Cortex of kidney (tissue), 1 donor: ENCODE measurements at places on chromosomes 3 and 15.

- DNase-seq, result no peak
These were observed 83.8 kb upstream of the SUCLG2 start for GRCh38 chr3:67737906-67738865.

DNA sequence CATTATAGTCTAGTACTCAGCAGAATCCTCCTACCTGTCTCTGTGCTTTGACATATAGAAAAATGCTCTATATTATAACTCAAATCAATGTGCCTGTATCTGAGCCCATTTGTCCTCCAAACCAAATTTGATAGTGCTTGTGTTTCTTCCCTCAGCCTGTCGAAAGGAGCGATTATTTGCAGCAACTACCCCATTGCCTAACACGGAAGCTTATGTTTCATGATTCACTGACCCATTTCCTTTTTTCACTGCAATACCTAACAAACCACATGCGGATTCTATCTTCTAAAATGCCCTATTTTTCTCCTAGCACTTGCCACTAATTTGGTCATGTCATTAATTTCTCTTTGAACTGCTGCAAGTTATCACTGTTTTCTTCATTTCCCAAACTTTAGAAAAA is 1220.6 kb upstream of the CADM2 start:
- no peak for DNase-seq

- DNase-seq, result no peak
These were observed 87.1 kb downstream of the GABRG3 start for GRCh38 chr15:27057904-27058645.

DNA sequence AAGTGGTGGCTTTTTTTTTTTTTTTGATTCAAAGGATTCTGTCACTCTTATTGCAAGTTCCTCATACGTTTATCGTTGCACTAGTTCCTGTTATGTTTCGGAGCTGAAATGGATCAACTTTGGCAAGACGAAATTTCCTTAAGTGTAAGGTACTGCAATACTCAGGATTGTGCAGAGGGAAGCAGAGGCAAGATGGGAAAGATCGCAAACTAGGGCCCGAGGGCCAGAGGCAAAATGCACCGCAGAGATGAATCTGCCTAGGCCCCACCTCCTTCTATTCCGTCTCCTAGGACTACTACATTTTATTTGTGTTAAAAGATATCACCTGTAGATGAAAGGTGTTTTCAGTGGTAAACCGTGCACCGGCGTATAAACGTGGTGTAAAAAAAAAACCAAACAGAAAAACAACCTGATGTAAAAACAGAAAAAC is 331 bp downstream of the RNU6-1 start:
- no peak for DNase-seq

GRCh38 chr15:52281085-52282035 is 14.2 kb downstream of the MYO5C start:
- no peak for DNase-seq

DNA sequence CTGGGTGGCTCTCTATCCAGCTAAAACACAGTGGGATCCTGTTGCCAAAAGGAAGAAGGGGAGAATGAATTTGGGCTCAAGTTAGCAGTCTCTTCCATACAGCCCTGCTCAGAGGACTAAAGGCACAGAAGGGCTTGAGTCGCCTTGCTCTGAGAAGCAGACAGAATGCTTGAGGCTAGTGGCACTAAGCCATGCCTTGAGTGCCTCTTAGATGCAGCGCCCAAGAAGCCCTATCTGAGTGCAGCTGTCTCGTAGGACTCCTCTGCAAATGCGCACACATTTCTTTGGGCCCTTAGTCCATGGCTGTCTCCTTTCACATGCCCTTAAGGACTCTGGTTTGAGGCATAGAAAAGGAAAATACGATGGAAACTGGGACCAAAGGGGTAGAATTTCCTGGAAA is 211.3 kb upstream of the CHRM5 start:
- DNase-seq, result no peak

GRCh38 chr15:28051955-28052633 is 47.0 kb downstream of the OCA2 start:
- DNase-seq, result no peak

- DNase-seq, result no peak
These were observed 8.9 kb upstream of the PXK start for GRCh38 chr3:58323529-58324390.

DNA sequence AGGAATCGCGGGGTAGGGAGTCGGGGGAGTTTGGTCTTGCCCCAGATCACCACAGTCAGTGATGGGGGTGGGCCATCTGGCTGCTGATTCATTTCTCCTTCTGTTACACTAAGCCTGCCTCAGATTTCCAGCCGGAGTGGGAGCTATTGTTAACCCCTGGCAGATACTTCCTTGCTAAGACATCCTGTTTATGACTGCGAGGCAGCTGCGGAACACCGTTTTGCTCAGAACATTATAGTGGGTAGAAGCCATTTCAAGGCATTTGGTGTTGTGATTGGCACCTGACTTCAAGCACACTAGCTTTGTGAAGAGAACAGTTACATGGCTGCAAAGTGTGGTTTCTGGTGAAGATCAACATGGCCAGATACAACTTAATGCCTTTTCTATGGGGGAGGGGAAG is 73.8 kb downstream of the FLNB start:
- DNase-seq, result no peak

GRCh38 chr3:42960282-42960681 is 18.8 kb upstream of the GASK1A start:
- DNase-seq, result no peak

GRCh38 chr15:63244976-63245645 is 32.3 kb upstream of the APH1B start:
- DNase-seq, result no peak

- DNase-seq, result no peak
These were observed 112.8 kb upstream of the TMEM108 start for GRCh38 chr3:132925256-132925930.

DNA sequence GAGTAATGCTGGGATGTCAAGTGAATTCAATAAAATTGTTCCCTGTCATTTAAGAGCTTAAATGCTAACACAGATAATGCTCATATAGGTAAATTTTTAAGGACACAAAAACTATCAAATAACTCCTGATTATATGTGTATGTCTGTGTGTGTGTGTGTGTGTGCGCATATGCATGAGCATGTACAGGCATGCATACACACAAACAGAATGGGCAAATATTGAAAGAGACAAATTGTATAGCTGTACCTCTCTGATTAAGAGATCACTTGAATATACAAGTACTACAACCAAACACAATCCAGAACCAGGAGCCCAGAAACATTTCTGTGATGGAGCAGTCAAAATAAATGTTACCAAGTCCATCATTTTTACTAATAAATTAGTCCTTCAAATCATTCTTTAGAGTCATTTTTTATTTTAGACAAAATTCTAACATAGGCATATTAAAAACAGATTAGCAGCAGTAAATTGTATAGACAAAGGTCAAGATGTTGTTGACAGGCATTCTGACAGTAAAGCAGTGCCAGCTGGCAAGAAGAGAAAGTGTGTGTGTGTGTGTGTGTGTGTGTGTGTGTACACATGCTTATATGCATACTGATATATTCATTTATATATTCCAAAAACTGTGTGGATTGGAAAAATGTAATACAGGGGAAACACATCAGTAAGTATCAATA is 145.3 kb downstream of the CD47 start:
- no peak for DNase-seq

DNA sequence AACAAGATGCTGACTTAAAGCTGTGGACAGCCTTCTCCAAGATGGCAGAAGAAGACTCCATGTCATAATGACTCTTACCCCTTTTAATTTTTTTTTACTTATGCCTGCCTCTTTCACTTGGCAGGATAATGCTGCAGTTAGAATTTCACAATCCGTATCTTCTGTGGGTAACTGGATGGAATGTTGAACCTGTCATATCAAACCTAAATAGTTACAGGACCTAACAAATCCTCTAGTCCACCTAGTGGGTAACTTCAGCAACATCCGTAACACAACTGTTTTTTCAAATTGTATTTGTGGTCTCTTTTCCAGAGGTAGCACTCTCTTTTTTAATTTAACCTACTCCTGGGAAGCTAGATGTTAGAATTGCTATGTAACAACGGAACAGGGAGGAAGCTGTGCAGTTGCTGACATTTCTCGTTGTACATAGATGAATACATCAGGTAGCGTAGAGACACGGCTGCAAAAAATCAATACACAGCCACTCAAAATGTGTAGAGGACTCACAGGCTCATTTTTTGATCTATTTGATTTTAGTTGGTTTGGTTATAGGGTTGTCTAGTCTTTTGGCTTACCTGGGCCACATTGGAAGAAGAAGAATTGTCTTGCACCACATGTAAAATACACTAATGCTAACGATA is 43.9 kb upstream of the TRPM1 start:
- DNase-seq, result no peak

- no peak for DNase-seq
These were observed 28.6 kb upstream of the TGFBR2 start for GRCh38 chr3:30577788-30578187.

DNA sequence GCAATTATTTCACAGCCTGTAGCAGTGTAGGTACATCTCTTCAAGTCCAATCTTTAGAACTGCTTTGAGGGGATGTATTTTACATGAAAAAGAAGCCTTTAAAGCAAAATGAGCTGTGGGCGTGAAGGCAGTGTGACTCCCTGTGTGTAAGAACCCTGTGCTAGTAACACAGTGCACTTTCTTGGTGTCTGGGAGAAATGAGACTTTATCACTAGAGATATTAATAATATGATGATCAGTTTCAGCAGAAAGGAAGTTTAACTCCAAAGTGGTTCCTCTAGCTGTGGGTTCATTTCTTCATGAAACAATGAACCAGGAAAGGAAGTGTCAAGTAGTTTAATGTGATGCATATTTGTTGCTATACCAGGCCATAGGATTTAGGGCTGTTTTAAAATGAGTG is 41.5 kb downstream of the SLCO3A1 start:
- DNase-seq, result no peak

DNA sequence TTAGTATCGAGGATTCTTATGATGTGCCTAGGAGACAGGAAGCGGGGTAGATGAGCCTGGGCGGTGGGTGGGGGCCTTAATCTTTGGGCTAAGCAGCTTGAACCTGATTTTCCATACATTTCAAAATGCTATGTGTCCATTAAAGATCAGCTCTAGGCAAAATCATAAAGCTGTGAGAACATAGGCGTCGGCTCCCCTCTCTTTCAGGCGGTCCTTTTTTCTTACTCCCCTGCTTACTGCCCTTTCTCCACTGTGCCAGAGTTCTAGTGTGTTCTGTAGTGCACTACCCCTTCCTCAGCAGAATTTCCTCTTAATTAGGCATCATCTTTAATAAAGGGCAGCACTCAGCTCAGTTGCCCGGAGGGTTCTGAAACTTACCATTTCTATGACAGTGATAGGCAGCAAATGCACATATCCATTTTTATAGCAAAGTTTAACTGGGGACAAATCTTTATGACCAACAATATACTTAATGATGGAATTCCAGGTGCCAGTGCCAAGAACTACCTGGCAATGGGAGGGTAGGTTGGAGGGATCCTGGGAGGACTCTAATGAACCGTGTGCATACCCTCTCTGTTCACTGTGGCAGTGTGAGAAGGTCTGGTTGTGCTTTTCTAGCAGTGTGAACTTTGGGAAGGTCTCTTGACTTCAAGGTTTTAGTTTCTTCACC is 404.5 kb upstream of the TPM1 start:
- no peak for DNase-seq

DNA sequence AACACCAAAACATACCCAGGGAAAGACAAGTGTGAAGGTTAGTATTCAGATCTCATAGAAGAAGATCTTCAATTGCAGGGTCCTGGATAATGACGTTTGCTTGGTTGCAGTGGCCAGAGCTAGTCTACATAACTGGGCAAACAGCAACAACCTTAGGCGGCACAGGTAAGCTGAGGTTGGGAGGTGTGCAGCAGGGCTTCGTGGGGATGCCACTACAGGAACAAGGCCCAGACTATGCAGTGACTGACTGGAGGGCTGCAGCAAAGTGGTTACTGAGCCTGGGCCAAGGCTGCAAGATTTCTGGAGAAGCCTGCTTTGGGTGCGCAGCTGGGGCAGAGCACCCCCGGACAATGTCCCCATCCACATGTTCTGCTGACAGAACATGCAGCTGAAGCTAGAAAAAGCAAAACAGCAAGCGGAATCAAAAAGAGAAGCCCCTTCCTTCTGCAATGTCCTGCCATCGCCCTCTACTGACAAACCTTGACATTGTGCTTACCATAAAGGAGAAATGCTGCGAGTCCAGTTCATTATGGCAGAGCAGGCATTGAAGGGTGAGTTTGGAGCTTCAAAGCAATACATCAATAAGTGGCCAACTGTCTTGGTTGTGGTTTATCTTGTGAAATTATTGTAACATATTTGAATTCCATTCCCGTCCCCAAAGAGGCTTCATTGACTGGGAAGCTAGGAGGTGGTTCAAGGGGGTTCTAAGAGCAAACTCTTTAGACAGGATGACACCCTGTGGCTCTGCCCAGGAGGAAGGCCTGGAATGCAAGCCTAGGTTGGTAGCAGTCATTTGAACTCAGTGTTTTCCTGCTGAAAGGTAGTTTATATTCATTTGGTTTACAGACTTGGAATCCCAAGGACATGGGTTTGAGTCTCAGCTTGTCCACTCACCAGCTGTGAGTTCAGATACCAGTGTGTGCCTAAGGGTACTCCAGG is 217.0 kb downstream of the PDCD6IP start:
- DNase-seq, result no peak

- no peak for DNase-seq
These were observed 11.6 kb downstream of the RPL15 start for GRCh38 chr3:23928524-23928923.

DNA sequence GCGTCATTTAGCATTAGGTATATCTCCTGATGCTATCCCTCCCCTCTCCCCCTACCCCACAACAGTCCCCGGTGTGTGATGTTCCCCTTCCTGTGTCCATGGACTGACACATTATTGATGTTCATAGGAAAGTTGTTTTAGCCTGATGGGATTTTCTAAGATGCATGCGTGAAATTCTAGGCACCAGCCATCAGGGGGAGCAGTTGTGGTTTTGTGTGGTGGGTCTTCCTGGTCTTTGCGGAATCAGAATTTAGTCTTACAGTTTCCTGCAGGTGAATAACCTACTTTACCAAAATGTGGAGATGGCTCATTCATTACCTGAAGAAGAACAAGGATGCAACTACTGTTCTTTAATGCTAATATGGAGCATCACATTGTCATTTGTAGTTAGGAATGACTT is 455.0 kb upstream of the THBS1 start:
- no peak for DNase-seq

- no peak for DNase-seq
These were observed 147.2 kb downstream of the FNDC3B start for GRCh38 chr3:172186607-172187006.

DNA sequence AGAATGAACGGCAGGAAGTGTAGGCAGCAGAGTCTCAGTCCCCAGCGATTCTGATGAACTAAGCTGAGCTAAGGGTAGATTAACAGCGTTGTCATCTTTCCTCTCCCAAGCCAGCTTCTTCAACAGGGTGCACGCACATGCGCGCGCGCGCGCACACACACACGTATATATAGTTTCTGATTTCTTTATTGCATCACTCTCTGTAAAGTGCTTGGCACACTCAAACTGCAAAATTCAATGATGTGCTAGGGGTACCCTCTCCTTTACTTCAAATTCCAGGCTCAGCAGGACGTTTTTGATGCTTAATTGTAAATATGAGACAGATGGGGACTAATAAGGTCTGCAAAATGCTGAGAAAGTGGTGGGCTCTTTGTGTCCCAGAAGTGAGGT is 26.1 kb upstream of the VPS8 start:
- DNase-seq, result no peak
